ENCODE measurements at places on chromosomes 12 and 14.
A peak's percentile ranks its signal among the peaks of the same experiment; 100 is the strongest.

GRCh38 chr14:53620890-53621289, 335.7 kb downstream of the BMP4 start:
- DNase-seq: no peak

GRCh38 chr14:87109271-87109670, 883.7 kb downstream of the GALC start:
- DNase-seq: no peak

DNA sequence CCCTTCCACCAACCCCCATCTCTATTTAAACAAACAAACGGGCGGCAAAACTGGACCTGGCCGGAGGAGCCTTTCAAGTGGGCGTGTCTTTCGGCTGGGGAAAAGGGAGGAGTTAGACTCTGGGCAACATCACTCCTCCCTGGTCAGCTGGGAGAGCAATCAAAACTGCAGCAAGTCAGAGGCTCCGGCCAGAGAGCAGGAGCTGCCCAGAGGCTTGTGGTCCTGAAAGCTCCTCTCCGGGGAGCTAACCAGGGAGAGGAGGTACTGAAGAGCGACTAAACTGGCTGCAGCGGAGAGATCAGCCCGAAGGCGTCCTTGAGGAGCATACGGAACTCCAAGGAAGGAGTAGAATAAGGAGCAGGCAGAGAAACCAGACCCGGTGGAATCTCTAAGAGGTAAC, at the start of gene NEUROD4:
Gene NEUROD4 (plus strand): TSS at position 191 of the 400 bp plus-strand sequence. CDS start 6,466 bp downstream, outside the sequence.
- DNase-seq: peak; percentile 2

GRCh38 chr12:1882850-1883470, 35.5 kb downstream of the CACNA2D4 start:
- no peak for DNase-seq

GRCh38 chr12:112932485-112933128, 5.7 kb upstream of the OAS3 start:
- DNase-seq: peak; percentile 24

DNA sequence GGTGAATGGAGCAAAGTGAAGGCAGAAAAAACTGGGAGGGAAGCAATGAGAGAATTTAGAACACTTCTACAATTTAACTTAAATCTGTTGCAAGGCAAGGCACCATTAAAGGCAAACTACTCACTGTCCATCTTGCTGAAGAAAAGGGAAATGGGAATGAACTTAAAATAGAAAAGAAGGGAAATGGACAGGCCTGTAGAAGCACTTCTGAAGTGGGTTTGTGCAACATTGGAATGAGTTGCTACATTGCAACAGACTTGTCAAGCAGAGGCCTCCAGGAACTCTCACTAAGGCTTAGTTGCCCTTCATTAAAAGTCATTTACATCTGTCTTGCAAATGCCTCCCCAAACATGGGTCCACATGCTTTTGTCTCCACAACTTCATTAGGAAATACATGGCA, 13.7 kb upstream of the OR10AD1 start:
- no peak for DNase-seq

- no peak for DNase-seq
Measured at GRCh38 chr14:89479802-89480201, 62.8 kb upstream of the FOXN3 start.

GRCh38 chr12:98344046-98344930, 171.1 kb upstream of the TMPO start:
- no peak for DNase-seq

DNA sequence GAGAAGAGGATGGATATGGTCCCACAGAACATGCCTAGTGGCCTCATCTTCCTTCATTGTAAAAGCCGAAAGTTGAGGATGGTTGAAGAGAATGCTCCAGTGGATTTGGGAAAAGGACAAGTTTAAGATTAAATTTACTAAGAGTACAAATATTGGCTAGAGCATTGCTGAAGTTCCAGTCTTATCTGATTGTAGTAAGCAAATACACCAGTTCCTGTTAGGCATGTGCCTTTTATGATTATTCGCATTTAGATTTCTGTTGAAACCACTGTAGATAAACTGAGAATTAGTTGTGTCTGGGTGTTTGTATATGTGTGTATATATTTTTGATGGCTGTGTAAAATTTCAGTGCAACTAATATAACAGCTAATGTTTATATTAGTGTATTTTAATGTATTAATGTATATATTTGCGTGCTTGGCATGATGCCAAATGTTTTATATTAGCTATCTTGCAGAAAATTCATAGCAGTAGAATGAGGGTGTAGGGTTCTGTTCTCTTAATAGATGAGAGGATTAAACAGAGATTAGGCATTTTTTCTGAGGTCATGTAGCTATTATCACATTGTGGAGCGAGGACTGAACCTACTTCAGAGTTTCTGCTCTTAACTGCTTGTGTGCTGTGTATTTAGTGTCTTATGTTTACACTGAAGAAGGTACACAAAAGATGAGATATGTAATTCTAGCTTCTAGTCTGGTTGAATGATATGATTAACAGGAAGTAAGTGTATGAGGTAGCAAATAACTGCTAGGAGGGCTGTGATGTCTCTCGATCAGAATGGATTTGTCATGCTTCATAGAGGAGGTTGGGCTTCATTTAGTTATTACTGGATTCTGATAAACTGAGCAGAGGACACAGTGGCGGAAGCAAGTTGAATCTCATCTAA, 21.1 kb downstream of the FKBP3 start:
- no peak for DNase-seq

DNA sequence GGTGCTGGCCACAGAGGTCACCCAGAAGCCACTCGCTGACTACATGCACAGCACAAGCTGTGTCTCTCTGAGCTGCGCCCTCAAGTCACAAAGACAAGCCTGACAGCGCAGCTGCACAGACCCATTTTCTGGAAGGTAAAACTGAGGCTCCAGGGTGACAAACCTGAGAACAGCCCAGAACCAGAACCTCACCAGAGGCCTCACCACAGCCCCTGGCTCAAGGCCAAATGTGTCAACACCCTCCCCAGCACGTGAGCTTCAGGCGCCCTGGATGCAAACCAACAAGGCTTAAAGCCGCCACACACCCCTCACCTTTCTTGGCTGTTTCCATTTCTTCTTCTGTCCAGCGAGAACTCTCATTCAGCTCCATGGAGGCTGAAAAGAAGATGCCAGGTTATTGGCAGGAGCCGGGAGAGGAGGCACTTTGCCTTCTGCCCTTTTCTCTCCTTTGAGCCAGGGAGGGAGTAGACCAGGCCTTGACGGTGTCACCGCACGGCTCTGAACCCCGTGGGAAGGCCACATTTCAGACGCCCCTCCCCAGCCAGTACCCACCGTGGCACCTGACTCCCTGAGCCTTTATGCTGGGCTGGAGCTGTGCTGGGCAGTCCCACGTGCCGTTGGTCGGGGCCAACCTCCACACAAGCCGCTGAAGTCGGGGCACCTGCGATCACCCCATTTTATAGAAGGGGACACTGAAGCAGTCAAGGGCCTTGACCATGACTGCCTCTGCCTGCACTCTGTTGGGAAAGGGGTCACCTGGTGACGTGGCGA, 103.1 kb downstream of the RFLNA start:
- no peak for DNase-seq

GRCh38 chr14:105087308-105087962, 22.2 kb upstream of the GPR132 start:
- DNase-seq: no peak

DNA sequence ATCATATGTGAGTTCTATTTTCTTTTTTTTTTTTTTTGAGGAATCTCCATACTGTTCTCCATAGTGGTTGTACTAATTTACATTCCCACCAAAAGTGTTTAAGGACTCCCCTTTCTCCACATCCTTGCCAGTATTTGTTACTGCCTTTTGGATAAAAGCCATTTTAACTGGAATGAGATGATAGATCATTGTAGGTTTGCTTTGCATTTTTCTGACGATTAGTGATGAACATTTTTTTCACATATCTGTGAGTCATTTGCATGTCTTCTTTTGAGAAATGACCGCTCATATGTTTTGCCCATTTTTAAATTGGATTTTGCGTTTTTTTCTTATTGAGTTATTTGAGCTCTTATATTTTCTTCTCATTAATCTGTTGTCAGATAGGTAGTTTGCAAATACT, 394.8 kb downstream of the LRFN5 start:
- no peak for DNase-seq

GRCh38 chr14:99157246-99157645, 114.8 kb downstream of the BCL11B start:
- DNase-seq: no peak

DNA sequence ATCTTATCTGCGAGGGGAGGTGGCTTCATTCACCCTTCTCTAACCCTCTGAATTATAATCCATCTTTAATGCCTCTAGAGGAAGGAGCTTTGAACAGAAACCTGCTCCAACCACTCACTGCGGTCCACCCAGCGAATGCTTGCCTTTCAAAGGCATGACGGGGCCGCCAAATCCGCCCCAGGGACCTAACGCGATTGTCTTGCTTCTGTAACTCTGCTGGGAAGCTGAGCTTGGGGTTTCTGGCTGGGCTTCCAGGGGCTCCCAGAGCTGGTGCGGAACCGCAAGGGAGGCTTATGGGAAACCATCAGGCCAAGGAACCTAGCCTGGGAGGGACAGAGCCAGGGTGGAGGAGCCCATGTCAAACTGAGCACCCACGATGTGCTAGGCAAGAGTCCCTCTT, 231.2 kb upstream of the LHX5 start:
- no peak for DNase-seq

- DNase-seq: no peak
Measured at GRCh38 chr12:76176940-76177339, 92.5 kb upstream of the NAP1L1 start.

DNA sequence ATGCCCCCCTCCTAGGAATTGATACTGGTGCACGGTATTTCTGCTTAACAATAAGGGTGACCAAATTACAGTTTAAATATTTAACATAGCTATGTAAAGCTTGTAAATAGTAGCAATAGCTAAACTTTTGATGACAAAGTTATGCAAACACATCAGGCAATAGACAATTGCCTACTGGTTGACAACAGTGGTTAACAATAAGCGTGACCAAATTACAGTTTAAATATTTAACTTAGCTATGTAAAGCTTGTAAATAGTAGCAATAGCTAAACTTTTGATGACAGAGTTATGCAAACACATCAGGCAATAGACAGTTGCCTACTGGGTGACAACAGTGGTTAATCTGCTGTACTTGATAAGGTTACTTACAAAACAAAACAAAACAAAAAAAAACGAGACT, 886.5 kb upstream of the FLRT2 start:
- DNase-seq: no peak

DNA sequence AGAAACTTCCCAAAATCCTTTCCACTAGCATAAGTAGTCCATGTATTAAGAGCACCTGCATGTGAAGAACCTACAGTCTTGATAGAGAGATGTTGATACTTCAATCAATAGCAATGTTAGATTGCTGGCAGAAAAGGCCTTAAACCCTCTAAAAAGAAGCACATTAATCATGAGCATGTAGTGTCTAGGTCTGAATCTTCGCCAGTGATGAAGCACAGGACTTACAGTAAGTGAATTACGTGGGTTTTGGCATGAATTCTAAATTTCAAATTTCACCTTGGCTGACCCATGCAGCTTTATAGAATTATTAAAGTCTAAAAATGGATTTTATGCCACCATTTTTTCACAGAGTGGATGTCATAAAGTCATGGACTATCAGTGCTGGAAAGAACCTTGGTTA, 791.6 kb upstream of the NOVA1 start:
- no peak for DNase-seq

DNA sequence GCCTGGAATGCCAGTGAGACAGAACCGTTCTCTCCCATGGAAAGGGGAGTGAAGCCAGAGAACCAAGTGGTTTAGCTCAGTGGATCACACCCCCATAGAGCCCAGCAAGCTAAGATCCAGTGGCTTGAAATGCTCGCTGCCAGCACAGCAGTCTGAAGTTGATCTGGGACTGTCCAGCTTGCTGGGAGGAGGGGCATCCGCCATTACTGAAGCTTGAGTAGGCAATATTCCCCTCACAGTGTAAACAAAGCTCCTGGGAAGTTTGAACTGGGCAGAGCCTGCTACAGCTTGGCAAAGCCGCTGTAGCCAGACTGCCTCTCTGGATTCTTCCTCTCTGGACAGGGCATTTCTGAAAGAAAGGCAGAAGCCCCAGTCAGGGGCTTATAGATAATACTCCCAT, 374.3 kb upstream of the DCN start:
- no peak for DNase-seq

GRCh38 chr14:102578821-102579220, 13.6 kb upstream of the RCOR1 start:
- DNase-seq: no peak

Measured in LoVo (cell line).